Stimulated activated CD8-positive, alpha-beta memory T cell treated with anti-CD3 and anti-CD28 coated beads, Interleukin-7, amount 100 ng/mL, for 48 hours (primary cell): ENCODE measurements at places on chromosomes 3 and 15.

GRCh38 chr3:146277953-146278631, 27.2 kb upstream of the PLSCR4 start:
- DNase-seq = no peak

GRCh38 chr15:71203586-71204474, 88.6 kb downstream of the THSD4 start:
- no peak for DNase-seq

- no peak for DNase-seq
These were observed 24.5 kb downstream of the SLC6A20 start for GRCh38 chr3:45771831-45772230.

- DNase-seq = no peak
These were observed 176.8 kb downstream of the ABHD5 start for GRCh38 chr3:43867436-43868072.

DNA sequence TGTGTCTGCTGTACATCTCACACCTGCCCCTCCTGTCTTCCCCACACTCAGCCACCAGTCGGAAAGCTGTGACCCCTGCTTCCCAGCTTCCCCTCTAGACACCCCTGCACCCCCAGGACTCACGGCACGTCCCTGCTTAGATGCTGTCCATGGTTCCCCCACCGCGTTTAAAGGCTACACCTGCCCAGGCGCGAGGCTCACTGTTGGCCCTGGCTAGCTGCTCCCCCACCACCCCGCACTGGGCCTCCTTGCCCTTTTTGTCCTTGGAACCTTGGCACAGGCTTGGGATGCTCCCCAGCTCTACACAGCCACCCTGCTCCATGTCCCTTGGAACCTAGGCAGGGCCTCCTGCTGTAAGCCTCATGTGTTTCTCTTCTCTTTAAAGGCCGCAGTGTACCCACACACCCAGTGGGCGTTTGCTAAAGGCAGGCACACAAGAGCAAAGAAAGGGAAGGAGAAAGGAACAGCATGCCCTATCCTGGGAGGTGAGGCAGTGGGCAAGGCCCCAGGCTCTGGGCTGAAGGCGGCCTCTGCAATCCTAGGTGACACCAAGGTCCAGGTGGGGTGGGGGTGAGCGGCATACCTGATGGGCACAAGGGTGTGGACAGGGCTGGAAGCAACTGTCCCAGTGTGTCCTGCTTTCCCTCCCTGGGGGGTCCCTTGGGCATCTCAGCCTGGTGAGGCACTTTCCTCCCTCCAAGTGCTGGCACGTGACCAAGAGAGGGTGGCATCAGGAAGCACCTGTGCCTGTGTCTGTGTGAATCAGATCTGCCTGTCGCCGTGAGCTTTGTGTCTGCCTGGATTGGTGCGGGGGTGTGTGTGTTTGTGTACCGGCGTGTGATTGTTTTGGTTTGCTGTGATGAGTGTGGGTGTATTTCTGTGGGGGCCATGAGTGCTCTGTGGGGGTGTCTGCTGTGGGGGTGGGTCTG, 54.4 kb downstream of the TPRA1 start:
- no peak for DNase-seq

GRCh38 chr15:59362331-59362730, 10.3 kb downstream of the MYO1E start:
- no peak for DNase-seq
